ENCODE measurements at places on chromosomes 12 and 14.

DNA sequence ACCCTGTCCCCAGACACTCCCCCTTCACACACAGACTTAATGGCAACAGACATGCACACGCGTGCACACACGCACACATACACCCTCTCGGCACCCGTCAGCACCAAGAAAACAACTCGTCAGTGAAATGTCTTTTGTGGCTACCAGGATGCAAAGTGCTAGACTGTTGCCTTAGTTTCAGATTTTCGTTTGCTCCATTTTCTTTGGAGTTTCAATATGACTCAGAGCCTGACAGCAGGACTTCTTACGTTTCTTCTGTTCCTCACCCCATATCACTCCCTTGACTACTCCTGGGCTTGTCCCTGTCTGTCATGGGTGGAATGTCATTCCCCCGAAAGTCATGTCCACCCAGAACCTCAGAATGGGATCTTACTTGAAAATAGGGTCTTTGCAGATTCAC lies 182.9 kb downstream of the GLT1D1 start:
- no peak for DNase-seq

DNA sequence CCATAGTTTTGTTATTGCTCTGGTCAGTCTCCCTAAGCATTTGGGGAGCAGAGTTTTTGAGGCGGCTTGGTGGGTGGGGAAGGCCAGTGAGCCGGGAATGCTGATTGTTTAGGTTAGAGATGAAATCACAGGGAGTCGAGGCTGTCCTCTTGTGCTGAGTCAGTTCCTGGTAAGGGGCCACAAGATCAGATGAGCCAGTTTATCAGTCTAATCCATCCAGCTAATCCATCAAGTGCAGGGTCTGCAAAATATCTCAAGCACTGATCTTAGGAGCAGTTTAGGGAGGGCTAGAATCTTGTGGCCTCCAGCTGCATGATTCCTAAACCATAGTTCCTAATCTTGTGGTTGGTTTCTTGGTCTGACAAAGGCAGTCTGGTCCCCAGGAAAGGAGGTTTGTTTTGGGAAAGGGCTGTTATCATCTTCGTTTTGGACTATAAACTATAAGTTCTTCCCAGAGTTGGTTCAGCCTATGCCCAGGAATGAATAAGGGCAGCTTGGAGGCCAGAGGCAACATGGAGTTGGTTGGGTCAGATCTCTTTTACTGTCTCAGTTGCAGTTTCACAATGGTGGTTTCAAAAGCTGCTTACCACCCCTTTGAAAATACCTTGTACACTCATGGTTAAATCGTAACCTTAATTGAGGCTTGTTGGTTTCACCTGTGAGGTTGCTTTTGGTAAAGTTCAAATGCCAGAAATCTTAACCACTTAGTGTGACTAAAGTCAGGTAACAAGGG lies 33.6 kb upstream of the HIGD1C start:
- no peak for DNase-seq

DNA sequence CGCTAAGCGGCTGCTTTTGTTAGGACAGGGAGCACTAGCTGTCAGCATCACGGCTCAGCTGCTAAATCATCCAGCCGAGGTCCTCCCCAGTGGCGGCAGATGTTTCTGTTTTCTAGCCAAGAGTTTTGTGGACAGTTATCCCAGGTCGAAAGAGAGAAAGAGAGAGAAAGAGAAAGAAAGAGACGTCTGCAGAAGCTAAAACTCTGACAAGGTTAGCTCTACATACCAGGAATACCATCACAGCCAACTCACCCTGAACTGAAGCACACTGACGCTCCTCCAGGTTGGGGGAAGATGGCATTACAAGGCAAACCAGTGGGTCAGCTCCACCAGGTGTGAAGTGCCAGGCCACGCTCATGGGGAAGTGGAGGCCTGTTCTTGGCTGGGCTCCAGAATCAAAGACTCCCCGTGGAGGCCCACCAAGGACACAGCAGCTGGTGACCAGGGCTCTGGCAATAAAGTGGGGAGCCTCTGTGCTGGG lies 64.9 kb upstream of the DICER1 start:
- DNase-seq: peak; percentile 94

GRCh38 chr14:41130274-41130673 lies 476.4 kb upstream of the LRFN5 start:
- DNase-seq: no peak

GRCh38 chr12:115370650-115371049 lies 686.7 kb upstream of the TBX3 start:
- DNase-seq: no peak

GRCh38 chr12:6041891-6042290 lies 82.6 kb downstream of the VWF start:
- DNase-seq: no peak

- DNase-seq: no peak
Observed at GRCh38 chr12:68630050-68630449, 19.4 kb downstream of the RAP1B start.

- peak; percentile 1 for DNase-seq
Observed at GRCh38 chr14:76710056-76711010, 50.9 kb upstream of the VASH1 start.

DNA sequence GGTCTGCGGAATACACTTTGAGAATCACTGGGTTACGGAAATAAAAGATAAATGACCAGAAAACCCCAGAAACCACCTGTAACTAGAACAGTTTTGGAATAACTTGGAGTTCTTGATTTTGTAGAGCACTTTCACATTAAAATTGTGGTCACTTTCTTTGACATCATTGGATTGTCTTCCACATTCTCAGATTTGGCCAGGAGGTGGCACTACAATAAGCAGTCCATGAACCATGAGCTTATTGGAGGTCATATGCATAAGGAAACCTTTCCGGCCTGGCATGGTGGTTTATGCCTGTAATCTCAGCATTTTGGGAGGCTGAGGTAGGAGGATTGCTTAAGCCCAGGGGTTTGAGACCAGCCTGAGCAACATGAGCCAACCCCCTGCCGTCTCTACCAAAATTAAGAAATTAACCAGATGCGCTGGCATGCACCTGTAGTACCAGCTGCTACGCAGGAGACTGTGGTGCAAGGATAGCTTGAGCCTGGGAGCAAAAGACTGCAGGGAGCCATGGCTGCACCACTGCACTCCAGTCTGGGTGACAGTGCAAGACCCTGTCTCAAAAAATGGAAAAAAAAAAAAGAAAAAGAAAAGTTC lies 107.7 kb upstream of the CAND1 start:
- DNase-seq: peak; percentile 36

GRCh38 chr12:30926243-30927221 lies at the start of gene TSPAN11:
TSPAN11 (plus strand) TSS chr12:30926748; CDS start chr12:30953992, 27,244 bp downstream.
- DNase-seq: no peak

DNA sequence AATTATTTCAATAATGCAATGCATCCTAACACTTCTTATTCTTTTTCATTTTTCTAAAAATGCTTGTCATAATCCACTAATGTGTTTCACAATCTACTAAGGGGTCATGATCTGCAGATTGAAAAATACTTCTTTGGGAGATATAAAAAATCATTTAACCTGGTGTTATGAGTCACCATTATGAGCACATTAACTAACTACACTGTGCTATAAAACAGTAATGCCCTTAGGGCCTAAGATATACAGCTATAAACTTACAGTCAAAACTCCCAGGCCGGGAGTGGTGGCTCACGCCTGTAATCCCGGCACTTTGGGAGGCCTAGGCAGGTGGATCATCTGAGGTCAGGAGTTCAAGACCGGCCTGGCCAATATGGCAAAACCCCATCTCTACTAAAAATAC lies 14.2 kb downstream of the ATXN2 start:
- no peak for DNase-seq

- DNase-seq: peak; percentile 82
Observed at GRCh38 chr12:46473634-46474329, 101.2 kb upstream of the SLC38A2 start.
